ENCODE measurements at places on chromosomes 5 and 9.

GRCh38 chr9:4170231-4170630, 129.6 kb downstream of the GLIS3 start:
- DNase-seq: no peak

DNA sequence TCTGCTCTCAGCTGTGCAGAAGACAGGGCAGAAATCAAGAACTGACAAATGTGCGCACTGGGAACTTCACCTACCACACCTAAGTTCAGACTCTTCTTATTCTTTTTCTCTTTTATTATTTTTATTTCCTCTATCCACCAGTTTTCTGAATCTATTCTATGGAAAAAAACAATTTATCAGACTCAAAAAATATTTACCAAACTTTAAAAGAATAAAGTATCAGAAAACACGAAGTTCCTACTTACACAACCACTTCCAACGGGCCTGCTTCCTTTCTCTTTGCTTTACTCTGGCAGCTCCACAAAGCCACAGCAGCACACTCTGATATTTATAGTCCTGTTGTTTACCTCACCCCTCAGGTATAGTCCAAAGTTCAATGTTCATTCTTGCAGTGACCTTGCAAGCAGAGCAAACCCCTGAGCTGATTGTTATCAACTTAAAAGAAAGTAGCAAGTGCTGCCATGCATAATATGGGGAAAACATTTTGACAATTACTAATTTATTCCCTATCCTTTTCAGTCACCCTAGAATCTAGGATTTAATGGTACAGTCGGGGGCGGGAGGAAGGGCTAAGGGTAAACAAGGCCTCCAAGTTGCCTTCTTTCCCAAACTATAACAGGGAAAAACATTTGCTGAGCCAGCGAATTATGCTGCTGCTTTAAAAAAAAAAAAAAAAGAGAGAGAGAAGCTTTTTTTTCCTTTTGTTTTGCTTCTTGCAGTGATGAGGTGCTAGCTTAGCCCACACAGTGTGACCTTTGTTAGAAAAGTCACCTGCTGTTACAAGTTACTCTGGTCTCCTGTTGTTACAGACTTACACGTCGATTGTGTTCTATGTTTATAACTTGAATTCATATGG, at the start of gene SELENOP:
Gene SELENOP, minus strand, starts transcription at position 302 of the 856 bp plus-strand sequence. CDS start 3,539 bp downstream, outside the sequence.
- DNase-seq: no peak

DNA sequence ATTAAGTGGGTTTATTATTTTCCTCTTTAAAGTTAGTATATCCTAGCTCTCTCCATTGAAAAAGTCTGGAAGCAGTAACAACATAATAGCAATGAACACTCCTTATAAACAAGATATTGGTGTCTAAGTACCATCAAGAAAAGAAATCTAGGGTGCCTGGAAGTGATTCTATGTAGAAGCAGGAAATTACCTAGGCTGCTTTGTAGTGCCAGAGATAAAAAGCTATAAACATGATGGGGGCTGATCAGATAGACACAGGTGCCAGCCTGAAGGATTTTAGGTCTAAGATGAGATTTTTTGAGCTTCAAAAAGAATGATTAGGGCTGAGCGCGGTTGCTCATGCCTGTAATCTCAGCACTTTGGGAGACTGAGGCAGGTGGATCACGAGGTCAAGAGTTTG, 1179.3 kb upstream of the CDH9 start:
- no peak for DNase-seq

DNA sequence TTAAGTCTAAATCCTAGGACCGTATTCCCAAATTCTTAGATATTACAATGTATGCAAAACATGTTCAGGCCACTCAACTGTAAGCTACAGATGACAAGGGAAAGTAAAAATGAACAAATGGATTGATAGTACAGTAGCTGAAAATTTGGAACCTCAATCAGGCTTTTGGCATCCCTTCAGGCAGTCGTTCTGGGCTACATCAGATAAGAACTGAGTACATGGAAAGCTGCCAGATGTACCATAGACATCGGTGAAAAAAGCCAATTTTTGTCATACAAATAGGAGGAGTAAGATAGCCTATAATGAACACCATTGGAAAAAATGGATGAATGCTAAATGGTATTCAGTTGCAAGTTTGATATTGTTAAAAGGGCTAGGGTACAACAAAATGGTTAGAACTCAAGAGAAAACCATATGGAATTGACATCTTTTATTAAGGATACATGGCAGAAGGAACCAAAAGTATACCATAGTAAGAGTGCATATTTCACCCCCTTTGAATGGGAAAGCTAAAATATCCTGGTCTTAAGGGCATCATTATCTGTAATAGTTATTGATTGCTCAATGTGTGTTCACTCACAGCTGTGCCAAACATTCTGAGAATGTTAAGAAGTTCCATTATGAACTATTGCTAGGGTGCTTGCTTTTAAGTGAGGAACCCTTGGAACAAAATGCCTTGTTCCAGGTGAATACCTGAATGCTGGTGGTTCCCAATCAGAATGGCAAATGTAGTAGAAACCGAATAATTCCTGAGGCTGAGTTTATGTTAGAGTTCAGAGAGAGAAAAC, 86.4 kb downstream of the NR3C1 start:
- peak; percentile 23 for DNase-seq

DNA sequence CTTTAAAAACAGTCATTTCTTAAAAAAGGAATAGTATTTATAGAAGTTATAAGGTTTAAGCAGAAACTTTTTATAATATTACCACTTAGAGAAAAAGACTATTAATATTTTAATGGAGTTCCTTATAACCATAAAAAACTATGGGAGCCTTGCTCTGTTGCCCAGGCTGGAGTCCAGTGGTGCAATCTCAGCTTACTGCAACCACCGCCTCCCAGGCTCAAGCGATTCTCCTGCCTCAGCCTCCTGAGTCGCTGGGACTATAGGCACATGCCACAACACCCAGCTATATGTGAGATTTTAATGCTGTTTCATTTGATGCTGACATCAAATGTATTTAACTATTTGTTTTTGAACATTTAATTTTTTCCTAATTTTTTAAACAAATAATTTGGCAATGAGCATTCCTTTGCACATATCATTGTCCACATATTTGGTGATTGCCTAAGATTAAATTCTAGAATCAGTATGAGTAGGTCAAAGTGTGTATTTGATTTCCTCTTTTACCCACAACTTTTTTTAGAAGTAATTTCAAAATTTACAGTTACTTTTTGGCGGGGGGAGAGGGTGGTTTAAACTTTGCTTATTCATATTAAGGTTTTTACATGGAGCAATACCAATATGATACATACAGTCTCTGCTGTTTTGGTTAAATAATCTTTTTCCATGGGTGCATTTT, 235.5 kb downstream of the ARHGEF28 start:
- no peak for DNase-seq

DNA sequence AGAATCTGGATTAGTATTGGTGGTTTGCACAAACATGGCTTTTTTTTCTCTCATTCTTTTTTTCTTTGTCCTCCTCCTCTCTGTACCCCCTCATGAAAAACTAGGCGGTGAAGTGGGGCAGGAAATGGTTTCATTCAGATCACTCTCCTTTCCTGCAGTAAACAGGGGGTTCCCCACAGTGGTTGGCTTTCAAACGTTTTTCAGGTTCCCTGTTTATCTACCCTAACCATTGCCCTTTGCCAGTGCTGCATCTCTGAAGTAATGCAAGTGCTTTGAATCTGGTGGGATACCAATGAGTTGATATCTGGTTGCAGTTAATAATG, 29.8 kb downstream of the NR4A3 start:
- DNase-seq: no peak

GRCh38 chr5:40655138-40655537, 24.6 kb upstream of the PTGER4 start:
- no peak for DNase-seq

All from DMS 273 treated with DMSO at 0.1 percent for 48 hours (cell line).